ENCODE measurements at places on chromosomes 13 and 19.

DNA sequence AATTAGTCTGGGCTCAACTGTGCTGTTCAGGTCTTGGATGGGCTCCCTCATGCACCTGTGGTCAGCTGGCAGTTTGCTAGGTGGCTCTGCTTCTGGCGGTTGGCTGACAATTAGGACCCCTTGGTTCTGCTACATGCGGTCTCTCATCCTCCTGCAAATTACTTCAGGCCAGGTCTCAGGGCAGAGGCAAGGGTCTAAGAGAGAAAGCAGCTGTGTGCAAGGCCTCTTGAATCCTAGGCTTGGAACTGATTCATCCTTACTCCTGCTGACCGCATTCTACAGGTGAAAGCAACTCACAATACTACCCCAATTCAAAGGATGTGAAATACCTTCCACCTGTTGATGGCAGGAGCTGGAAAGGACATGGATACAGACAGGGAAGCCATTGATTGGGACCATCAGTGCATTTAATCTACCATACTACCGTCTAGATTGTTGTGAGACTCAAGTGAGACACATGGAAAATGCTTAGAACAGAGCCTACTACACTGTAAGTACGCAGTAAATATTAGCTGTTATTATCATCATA, 19.1 kb downstream of the CBY2 start:
- DNase-seq = no peak

- DNase-seq = no peak
Measured at GRCh38 chr13:94143624-94144350, 335.7 kb downstream of the DCT start.

GRCh38 chr13:103184413-103184812, 118.2 kb upstream of the SLC10A2 start:
- no peak for DNase-seq

- DNase-seq = no peak
Measured at GRCh38 chr13:110706570-110707372, 855 bp upstream of the CARS2 start.

- DNase-seq = no peak
Measured at GRCh38 chr19:19204181-19204580, 967 bp upstream of the NR2C2AP start.

DNA sequence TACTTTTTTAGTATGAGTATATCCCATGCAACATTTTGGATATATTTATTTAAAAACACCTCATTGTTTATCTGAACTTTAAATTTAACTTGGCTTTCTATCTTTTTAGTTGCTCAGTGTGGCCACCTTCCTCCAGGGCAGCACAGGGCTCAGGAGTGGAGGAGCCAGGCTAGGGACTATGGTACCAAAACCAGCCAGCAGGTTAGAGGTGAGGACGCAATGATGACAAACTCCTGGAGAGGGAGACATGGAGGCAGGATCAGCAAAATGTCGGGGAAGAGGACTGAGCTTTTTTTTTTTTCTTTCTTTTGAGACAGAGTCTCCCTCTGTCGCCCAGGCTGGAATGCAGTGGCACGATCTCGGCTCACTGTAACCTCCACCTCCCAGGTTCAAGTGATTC, 29.6 kb upstream of the CALM3 start:
- no peak for DNase-seq

DNA sequence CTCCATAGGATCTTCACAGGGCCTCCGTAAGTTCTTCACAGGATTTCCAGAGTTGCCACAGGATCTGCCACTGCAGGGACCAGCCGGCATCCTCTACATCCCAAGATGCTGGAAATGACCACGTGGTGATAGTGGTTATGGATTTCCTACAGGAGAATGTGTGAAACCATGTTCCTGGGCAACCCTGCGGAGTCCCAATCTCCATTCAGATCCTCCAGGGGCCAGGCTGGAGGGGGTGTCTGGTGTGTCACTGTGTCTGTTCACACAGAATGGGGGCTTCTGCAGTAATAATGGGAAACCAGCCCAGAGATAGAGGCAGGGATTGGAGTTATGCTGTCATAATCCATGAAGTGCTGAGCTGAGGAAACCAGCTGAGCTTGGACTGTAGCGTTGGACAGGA, 8.6 kb downstream of the LILRA6 start:
- no peak for DNase-seq

DNA sequence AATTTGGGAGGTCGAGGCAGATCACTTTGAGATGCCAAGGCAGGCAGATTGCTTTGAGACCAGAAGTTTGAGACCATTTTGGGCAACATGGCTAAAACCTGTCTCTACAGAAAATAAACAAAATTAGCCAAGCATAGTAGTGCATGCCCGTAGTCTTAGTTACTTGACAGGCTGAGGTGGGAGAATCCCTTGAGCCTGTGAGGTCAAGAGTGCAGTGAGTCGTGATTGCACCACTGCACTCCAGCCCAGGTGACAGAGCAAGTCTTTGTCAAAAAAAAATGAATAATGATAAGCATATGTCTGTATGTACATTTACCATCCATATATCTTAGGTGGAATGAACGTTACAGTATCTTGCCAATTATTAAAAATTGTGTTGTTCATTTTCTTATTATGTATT, 2447.7 kb downstream of the PCDH9 start:
- no peak for DNase-seq

Measured in activated CD4-positive, CD25-positive, alpha-beta regulatory T cell (primary cell).